CD8-positive, alpha-beta T cell (primary cell): ENCODE measurements at places on chromosomes 3 and 15.

GRCh38 chr3:22966349-22966748 is 236.8 kb upstream of the UBE2E2 start:
- DNase-seq, result no peak

GRCh38 chr15:74789171-74789631 is 7.3 kb downstream of the CSK start:
- DNase-seq, result no peak

- DNase-seq, result no peak
Observed at GRCh38 chr15:64836023-64836536, 5.6 kb upstream of the PLEKHO2 start.

DNA sequence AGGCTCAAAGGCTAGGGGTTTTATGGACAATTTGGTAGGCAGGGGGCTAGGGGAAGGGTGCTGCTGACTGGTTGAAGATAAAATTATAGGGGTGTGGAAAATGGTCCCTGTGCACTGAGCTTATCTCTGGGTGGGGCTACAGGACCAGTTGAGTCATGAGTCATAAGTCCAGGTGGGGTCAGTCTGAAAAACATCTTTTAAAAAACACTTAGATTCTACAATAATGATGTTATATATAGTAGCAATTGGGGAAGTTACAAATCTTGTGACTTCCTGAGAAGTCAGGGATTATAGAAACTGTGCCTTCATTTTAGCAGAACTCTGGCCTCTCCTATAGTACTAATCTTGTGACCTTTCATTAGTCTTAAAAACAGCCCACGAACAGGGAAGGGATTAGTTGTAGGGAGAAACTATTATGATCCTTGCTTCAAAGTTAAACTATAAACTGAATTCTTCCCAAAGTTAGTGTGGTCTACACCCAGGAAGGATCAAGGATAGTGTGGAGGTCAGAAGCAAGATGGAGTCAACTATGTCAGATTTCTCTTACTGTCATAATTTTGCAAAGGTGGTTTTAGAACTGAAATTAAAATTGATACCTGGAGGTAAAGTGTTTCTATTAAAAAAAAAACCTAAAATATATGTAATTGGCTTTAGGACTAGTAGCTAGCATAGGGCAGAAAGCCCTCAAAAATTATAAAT is 130.1 kb downstream of the P2RY1 start:
- no peak for DNase-seq

GRCh38 chr3:190252080-190252479 is 70.2 kb downstream of the CLDN1 start:
- DNase-seq, result no peak

DNA sequence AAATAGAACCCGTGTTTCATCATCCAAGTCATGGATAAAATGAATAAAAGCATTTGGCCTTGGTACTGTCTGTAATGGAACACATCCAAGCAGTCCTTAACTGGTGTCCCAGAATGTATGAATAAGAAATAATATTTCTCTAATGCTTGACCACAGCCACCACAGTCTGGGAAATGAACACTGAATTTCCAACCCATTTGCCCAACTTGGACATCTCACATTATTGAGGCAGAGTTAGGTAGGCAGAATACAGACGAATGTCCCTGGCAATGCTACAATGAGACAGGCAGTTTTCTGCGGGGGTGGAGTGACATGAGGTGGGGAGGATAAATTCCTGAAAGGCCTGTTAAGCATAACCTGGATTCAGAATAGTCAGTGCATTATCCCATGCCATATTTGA is 245.7 kb downstream of the ZIC1 start:
- no peak for DNase-seq

GRCh38 chr3:61299343-61300005 is 48.2 kb upstream of the FHIT start:
- no peak for DNase-seq
